HT-29 (cell line): ENCODE measurements at places on chromosomes 12 and 14. TPM values are rescaled to one million over a fixed set of nuclear protein-coding genes. Genes with fewer than 3 reads are reported as not detected.

- no peak for DNase-seq
Measured at GRCh38 chr12:15581006-15581405, 208.2 kb downstream of the EPS8 start.

- DNase-seq, result peak; percentile 27
Measured at GRCh38 chr12:91817517-91817916, 328.1 kb downstream of the BTG1 start.

DNA sequence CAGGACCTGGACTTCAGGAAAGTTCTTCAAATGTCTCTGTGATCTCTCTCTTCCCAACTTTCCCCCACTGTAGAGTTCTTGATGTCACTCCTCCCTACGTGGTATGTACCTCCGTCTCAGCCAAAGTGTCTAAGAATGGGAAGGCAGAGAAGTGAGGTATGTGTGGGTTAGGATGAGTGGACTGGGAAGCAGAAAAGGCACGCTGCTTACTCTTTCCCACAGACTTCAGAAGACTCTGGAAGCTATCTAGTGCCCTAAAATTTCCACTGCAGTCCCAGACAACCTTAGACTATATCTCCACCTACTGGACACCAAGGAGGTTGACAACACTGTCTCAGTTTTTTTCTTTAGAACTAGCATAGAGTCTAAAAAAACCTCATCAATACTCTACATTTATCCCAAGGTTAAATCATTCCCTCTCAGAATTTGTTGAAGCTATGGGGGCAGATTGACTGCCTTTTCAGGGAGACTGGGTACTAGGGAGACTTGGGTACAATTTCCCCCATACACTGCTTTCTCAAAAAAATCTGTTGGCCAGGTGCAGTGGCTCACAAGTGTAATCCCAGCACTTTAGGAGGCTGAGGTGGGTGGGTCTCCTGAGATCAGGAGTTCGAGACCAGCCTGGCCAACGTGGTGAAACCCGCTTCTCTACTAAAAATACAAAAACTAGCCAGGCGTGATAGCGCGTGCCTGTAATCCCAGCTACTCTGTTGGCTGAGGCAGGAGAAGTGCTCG lies 20.6 kb upstream of the ITGA5 start:
- DNase-seq, result peak; percentile 53

- DNase-seq, result no peak
Measured at GRCh38 chr12:12488823-12489550, 73.7 kb downstream of the DUSP16 start.

GRCh38 chr14:75230140-75230792 lies 48.4 kb upstream of the FOS start:
- peak; percentile 86 for DNase-seq

- DNase-seq, result no peak
Measured at GRCh38 chr12:54587315-54587873, 1.1 kb downstream of the PPP1R1A start.

- no peak for DNase-seq
Measured at GRCh38 chr14:23097786-23098185, 2.5 kb downstream of the C14orf119 start.

GRCh38 chr14:62187265-62187664 lies 425.0 kb downstream of the SNAPC1 start:
- no peak for DNase-seq

DNA sequence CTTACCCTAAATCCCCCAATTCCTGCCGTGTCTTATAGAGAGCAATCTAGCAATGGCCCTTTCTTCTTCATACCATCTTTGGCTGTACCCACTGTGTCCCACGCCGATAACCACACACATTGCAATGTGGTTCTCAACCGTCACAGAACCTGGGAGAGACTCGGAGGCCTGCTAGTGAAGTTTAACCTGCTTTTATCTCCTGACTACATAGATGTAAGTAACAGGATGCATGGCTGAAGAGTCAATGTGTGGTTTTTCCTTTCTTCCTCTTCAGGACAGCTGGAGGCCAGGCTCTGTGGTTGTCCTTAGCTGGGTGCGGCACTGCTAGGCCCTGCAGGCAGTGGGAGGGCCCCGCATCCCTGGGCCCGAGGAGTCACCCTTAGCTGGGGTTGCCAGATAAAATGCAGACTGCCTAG lies 51.3 kb downstream of the ZNF664 start:
- no peak for DNase-seq

GRCh38 chr12:130337488-130338303 lies at the start of gene PIWIL1:
Gene PIWIL1, plus strand, starts transcription at chr12:130337887. Its CDS starts 4,705 bp downstream, at chr12:130342592.
- DNase-seq, result no peak

GRCh38 chr12:60977966-60978365 lies 1282.2 kb upstream of the USP15 start:
- DNase-seq, result peak; percentile 41

- DNase-seq, result no peak
Measured at GRCh38 chr12:6823182-6824084, 1.8 kb downstream of the GPR162 start.

DNA sequence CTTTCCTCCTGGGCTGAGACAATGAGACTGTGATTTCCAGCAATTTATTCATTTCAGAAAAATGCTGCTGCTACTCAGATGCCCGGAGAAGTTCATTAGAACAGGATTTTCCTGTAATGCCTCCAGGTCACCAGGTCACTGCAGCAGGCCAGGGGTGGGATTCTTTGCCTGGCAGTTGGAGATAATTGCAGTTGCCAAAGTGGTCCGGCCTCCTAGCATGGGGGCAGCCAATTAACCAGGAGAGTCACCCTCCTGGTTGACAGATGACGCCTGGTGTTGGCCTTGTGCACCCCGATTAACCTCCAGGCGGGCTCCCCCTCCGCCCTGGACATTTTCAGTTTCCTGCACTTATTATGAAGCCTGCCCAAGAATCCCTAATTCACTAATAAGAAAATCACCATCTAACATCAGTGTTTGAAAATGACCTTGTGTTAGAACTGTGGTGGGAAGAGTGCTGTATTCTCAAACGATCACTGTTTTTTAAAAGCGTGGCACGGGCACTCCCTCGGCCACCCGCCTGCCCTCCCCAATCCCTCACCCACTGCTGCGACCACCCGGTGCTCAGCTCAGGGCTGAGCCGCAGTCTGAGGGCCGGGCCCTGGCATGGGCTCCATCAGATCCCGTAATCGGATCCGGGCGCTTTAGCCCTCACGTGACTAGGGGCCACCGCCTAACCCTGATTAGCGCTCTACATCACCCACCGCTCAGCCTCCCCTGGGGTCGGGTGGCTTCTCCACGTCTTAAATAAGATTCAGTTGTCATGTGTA lies 12.9 kb downstream of the RIMBP2 start:
- no peak for DNase-seq

DNA sequence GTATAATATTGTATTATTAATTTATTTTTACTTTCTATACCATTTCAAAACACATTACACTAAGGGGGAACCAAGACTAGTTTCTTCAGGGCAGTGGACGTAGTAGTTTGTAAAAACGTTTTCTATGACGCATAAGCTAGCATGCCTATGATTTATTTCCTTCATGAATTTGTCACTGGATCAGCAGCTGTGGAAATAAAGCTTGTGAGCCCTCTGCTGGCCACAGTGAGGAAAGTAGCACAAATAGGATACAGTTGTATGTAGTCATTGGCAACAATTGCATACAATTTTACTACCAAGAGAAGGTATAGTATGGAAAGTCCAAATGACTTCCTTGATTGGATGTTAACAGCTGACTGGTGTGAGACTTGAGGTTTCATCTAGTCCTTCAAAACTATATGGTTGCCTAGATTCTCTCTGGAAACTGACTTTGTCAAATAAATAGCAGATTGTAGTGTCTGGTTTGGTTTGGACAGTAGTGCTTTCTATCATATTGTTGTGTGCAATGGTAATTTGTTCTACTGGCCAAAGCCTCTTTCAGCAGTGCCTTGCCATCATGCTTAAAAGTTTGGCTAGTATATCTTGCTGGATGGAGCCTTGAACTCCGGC lies 24.3 kb upstream of the PLEKHD1 start:
- peak; percentile 82 for DNase-seq

DNA sequence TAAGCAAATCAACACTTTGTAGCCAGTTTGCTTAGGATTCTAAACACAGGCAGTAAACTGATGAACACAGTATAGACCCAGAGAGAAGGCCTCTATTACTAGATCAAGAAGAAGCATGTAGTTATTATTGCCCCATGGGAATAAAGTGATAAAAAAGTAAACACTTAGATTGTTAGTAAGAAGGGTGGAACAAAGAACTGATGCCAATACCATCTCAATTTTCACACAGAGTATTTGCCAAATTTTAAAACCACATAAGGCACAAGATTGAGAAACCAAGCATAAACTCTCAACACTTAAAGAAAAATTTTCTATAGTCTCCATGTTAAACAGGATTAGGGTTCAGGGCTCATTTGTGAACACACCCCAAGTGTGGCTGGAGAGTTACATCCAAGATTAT lies 77.0 kb upstream of the SYT1 start:
- no peak for DNase-seq

TMX1 gene
- total RNA-seq, result 20.6 and 22.6 TPM in 2 replicates

SERPINA1 gene
- 304 and 307 TPM in 2 replicates for total RNA-seq
